ENCODE measurements at places on chromosomes 3 and 15.

DNA sequence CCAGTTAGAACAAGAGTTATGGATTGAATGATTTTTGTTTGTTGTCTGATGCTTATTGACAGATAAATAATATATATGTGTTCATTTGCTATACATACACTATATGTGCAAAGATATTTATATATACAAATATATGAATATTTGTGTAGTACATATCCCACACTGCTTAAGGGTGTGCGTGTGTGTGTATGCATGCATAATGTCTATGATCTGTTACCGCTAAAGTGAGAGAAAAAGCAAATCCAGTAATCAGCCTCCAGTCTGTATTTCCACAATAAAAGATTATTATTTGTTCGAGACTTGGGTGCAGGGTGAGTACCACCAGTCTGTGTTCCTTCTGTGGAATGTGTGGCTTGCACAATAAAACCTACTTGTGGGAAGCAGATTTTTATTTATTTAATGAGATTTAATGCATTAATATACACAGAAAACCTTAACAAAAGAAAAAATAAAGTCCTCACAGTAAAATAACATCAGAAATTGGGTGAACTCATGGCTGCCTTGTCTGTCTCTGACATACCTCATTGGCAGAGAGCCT is 366.0 kb upstream of the TBL1XR1 start:
- no peak for DNase-seq

GRCh38 chr3:72008226-72008996 is 223.5 kb upstream of the PROK2 start:
- DNase-seq = no peak

- no peak for DNase-seq
These were observed 13.2 kb upstream of the GPR160 start for GRCh38 chr3:170024581-170024980.

DNA sequence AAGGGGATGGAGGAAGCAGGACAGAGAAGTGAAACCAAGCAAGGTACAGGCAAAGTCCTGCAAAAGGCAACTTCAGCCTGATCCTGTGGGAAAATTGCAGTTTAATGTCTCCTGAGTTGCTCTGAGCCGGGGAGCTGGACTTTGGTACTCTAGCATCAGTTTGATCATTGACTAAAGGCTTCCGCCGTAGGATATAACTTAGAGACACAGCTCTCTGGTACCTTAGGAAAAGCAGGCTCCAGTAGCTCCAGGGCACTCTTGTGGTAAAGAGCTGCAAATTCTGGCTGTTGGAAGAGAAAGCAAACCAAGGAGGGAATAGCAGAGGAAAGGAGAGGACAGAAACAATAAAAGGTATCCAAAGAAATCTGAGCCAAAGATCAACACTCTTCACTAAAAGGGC is 521.1 kb downstream of the PLOD2 start:
- no peak for DNase-seq

GRCh38 chr3:171804618-171805389 is 5.5 kb downstream of the PLD1 start:
- DNase-seq = no peak

Data from NCI-H1436 (cell line).